Activated CD4-positive, CD25-positive, alpha-beta regulatory T cell (primary cell): ENCODE measurements at places on chromosomes 3 and 15.
A peak's percentile ranks its signal among the peaks of the same experiment; 100 is the strongest.

DNA sequence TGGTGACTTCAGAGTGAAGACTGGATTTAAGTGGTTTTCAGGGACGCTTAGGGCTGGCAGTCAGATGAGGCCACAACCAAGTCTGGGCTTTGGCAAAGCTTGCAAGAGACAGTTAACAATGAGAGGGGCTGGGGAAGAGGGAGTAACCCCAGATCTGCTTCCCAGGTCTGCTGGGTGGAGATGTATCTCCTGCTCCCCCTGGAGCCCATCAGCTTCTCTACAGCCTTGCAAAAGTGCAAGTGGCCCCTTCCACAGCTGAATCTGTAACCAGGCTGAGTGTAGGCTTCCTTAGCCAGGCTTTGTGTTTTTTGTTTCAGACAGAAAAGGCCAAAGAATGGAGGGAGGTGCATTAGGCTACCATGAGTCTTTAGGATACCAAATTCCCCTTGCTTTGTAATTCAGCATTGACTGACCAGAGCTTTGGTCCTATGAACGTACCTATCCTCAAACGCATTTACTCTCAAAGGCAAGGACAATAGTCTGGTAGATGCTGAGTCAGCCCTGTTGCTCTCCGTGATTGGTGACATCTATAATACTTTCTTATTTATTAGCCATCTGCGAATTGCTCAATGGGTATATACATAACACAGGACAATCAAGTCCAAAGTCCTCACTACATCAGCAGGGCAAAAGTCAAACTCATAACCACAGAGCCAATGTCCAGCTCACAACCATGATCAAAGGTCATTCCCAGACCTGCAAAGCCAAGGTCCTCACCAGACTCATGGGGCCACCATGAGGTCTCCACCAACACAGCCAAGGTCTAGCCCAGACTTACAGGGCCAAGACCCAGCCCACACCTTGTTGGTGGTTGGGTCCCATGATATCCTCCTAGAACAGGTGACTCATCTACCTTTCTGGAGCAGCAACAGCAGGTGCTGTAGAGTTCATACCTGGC is 17.1 kb downstream of the CCDC13 start:
- no peak for DNase-seq

DNA sequence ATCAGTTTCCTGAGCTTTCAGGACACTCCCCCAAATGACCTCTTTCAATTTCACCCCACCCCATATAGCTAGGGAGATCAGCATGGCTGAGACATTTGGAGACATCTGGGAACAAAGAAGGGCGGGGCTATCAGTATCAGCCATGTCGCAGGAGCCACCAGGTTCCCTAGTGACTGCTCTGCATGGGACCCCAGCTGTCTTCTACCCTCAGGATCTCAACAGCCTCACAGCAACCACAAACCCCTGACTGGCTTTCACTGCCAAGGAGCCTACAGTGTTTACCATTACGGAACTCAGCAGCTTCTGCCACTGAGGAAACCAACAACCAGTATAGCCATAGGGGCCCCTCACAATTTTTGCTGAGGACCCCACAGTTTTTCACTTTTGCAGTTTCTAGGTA is 269.6 kb upstream of the TRIM42 start:
- no peak for DNase-seq

GRCh38 chr3:195001961-195002861 is 268.7 kb downstream of the XXYLT1 start:
- DNase-seq, result no peak

GRCh38 chr3:70979983-70980645 is 603.4 kb downstream of the FOXP1 start:
- DNase-seq, result no peak

DNA sequence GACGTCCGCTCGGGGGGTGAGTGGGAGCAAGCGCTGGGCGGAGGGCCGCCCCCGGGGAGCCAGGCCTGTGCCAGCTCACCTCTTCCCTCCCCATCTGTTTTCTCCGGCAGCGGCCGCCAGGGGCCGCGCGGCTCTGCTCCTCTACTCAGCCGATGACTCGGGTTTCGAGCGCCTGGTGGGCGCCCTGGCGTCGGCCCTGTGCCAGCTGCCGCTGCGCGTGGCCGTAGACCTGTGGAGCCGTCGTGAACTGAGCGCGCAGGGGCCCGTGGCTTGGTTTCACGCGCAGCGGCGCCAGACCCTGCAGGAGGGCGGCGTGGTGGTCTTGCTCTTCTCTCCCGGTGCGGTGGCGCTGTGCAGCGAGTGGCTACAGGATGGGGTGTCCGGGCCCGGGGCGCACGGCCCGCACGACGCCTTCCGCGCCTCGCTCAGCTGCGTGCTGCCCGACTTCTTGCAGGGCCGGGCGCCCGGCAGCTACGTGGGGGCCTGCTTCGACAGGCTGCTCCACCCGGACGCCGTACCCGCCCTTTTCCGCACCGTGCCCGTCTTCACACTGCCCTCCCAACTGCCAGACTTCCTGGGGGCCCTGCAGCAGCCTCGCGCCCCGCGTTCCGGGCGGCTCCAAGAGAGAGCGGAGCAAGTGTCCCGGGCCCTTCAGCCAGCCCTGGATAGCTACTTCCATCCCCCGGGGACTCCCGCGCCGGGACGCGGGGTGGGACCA is 632 bp upstream of the CRELD1 start:
- DNase-seq, result peak; percentile 84

DNA sequence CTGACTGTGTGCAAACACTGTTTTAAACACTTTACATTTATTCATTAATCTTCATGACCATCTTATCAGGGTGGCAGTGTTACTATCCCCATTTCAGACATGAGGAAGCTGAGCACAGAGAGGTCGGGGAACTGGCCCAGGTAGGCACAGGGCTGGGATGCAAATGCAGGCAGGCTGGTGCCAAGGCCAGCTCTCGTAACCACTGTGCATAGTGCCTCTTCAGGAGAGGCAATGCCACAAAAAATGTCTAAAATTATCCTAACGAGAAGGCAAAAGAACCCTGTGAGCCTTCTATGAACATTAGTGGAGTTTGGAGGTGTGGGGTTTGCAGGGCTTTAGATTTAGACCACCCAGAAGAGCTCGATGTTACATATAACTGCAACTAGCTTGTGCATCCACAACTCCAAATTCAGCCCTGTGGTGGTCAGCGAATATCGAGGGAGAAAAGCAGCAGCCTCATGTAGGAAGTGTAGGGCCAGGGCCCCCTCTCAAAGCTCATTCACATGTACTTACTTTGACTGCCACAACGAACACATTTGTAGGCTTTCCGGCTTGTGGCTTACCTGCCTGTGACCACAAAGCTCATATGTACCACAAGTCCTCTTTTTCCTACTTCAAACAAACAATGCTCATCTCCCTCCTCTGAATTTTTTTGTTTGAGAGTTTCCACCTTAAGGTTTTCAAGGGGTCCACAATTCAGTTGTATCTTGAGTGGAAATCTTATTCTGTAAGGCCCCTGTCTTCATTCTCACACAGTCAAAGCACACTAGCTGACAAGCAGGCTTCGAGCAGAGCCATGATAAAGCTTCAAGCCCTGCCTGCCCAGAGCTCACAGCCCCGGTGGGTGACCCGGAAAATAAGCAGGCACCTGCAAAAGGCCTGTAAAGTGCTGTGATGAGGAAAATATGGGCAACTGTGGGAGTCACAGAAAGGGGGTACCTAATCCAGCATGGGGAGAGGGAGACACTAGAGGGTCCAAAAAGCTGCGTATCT is 722.9 kb upstream of the CFAP20DC start:
- no peak for DNase-seq

DNA sequence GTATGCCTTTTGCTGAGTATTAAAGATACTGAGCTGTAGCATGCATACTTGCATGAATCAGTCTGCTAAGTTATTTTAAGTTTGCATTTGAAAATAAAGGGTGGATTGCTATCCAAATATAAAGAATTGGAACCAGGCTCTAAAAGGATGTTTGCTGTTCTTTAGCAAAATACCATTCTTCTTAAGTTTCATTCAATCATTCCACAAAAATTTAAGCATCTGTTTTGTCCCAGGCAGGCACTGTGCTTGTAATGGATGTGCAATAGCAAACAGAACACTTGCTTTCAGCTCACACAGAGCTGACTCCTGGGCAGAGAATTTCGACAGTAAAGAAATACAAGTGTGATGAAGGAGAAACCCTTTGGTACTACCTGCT is 151.1 kb downstream of the PGPEP1L start:
- DNase-seq, result no peak

DNA sequence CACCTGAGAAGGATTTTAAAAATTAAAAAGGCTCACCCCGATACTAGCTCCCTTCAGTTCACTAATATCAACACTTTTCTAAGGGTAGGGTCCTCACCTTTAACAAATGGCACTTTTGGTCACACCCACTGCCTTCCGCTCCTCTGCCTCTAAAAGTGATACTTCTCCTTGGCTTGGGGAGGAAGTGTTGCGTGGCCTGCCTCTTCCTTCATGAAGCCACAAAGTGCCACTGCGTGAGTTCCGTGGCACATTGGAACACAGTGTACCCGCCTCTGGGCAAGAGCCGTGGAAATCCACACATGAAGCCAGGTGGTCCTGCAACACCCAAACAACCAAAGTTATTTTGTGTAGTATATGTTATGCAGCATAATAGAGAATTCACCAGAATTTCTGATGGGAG is 3.9 kb downstream of the B4GALT4 start:
- DNase-seq, result no peak

DNA sequence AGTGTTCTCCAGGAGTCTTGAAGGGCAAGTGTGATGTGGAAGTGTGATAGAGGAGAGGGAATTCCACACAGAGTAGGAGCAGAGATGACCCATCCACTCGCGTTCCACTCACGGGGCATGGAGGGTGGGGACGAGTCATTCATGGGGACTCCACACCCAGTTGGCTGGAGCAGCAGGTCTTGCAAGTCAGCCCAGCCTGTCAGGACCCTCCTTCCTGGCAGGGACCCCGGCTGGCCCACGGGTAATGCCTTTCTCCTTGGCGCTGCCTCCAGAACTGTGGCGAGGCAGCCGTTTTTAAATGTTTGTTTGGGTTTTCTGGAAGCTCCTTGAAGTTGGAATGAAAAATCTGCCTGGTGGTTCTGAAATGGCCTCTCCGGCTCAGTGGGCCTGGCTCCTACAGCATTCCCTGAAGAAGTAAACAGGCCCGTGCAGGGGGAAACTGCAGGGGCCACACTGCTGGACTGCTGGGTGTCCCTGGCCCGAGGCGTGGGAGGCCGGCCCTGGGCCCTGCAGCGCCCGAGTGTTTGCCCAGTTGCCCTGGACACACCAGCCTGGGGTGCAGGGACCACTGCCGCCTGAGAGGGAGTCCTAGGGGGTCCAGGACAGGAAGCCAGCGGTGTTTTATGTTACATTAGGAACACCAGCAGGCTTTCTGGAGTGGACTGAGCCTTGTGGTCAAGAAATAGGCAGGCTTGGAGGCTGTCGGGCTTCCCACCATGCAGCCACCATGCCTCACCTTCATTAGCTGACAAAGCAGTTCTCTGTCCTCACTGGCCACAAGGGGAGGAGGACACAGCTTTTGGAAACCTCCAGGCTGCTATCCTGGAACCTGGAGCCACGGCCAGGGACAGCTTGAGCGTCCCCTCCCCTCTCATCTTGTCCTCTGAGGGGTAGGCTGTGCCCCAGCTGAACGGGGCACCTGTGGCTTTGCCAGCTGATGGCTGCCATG is 61.3 kb downstream of the CEMIP start:
- no peak for DNase-seq
